ENCODE measurements at places on chromosomes 3 and 15.
A peak's percentile ranks its signal among the peaks of the same experiment; 100 is the strongest.

DNA sequence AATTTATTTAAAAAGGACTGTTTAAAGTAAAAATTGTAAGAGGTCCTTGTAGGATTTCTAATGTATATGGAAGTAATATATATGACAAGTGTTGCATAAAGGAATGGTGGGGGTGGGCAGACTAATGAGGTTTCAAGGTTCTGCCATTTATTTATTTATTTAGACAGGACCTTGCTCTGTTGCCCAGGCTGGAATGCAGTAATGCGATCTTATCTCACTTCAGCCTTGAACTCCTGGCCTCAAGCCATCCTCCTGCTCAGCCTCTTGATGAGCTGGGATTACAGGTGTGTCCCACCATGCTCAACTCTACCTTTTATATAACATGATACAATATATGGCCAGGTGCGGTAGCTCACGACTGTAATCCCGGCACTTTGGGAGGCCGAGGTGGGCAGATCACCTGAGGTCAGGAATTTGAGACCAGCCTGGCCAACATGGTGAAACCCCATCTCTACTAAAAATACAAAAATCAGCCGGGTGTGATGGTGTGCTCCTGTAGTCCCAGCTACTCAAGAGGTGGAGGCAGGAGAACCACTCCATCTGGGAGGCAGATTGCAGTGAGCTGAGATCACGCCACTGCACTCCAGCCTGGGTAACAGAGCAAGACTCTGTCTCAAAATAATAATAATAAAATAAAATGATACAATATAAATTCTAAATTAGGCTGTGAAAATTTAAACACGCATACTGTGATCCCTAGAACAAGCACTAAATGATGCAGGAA, 33.8 kb upstream of the IGF2BP2 start:
- DNase-seq: no peak

GRCh38 chr3:56884387-56884786, 82.6 kb upstream of the ARHGEF3 start:
- peak; percentile 16 for DNase-seq

- DNase-seq: no peak
Observed at GRCh38 chr15:94683902-94684301, 452.5 kb downstream of the MCTP2 start.

DNA sequence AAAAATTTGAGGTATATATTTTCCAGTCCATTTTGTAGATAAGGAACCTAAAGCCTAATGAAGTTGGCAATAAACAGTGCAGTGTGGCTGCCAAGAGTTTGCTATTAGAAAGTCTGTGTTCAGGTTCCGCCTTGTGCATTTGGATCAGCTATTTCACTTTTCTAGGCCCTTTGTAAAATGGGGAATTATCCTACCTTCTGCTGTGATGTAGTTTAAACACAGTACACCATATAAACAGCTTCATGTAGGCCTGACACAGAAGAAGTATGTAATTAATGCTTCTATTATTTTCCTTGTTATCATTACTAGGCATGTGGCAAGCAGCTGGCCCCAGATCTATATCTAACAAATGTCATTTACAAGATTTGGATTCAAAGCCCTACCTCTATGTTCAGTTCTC, 456.3 kb downstream of the GABRG3 start:
- no peak for DNase-seq

DNA sequence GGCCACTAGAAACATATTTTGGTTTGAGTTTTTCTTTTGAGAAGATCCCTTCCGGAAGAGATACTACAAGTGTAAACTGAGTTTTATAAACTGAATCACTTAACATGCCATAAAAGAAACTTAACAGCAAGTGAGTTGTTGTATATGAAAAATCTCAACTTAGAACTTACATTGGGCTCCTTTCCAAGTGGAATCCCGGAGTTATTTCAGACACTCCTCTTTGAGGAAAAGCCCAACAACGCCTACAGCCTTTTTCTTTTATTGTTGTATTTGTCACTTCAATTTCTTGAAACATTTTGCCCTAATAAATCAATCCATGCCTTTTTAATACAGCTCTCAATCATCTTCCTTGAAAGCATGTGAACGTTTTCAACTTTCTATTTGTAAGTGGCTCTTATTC, 137.3 kb downstream of the FEZF2 start:
- no peak for DNase-seq

- no peak for DNase-seq
Observed at GRCh38 chr15:41573396-41573795, 14.4 kb downstream of the TYRO3 start.

DNA sequence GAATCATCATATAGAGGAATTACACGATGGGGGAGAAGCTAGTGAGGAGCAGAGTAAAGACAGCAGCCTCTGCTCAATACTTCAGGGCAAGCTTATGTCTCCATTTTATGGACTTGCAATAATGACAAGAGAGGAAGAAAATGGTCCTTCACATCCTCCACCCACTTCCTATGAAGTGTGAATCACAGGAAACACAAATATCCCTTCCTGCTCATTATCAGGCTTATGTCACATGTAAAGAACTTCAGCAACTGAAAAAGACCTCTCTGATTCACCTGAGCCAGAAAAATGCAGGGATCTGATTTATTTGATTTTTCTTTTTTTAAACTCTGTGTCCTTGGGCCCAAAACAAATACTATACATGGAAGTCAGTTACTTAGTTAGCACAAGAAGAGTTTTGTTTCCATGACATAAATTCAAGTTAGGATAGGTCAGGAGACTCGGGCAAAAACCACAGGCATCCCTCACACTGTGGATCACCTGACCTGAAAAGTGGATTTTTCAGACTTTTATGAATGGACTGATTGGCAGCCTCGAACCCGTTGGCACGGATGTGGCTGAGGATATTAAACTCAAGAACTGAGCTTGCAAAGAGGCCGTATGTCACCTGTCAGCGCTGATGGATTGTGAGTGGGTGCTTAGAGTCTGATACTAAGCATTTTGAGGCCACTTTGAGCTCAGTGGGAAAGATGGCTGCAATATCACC, 620.8 kb upstream of the MDFIC2 start:
- DNase-seq: peak; percentile 34

GRCh38 chr3:55333923-55334322, 153.2 kb downstream of the WNT5A start:
- DNase-seq: peak; percentile 86

GRCh38 chr3:184873141-184873540, 61.2 kb downstream of the VPS8 start:
- no peak for DNase-seq

- no peak for DNase-seq
Observed at GRCh38 chr3:195403841-195404408, 38.9 kb downstream of the ACAP2 start.

GRCh38 chr15:85872125-85872524, 77.4 kb upstream of the KLHL25 start:
- DNase-seq: peak; percentile 9

GRCh38 chr3:142022381-142022780, 127.0 kb downstream of the TFDP2 start:
- DNase-seq: no peak

GRCh38 chr3:150874666-150875219, 30.5 kb downstream of the MINDY4B start:
- DNase-seq: no peak

GRCh38 chr15:83970295-83970890, 265.2 kb upstream of the GOLGA6L4 start:
- DNase-seq: peak; percentile 1

GRCh38 chr15:65724464-65725215, 67.5 kb downstream of the DENND4A start:
- no peak for DNase-seq

- DNase-seq: no peak
Observed at GRCh38 chr15:33148129-33148751, 46.3 kb downstream of the FMN1 start.

- DNase-seq: no peak
Observed at GRCh38 chr3:16284633-16285032, 19.6 kb downstream of the OXNAD1 start.

GRCh38 chr15:77027111-77027696, 32.3 kb downstream of the PSTPIP1 start:
- no peak for DNase-seq

DNA sequence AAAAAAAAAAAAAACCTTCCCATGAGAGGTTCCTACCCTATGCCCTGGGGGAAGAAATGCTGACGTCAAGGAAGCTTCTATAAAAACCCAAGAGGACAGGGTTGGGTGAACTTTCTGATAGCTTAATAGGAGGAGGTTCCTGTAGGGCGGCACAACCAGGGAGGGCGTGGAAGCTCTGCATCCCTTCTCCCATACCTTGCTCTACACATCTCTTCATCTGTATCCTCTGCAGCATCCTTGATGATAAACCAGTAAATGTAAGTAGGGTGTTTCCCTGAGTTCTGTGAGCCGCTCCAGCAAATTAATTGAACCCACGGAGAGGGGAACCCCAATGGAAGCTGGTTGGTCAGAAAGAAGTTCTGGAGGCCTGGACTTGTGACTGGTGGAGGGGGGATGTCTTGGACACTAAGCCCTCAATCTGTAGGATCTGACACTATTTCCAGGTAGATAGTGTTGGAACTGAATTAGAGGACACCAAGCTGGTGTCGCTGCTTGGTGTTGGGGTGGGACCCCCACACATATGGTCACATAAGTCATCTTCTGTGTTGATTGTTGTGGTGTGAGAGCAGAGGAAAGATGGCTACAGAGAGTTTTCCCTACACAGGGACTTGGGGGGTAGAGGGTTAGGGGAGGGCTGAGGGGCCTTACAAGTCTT, 91.5 kb downstream of the ST6GAL1 start:
- no peak for DNase-seq

DNA sequence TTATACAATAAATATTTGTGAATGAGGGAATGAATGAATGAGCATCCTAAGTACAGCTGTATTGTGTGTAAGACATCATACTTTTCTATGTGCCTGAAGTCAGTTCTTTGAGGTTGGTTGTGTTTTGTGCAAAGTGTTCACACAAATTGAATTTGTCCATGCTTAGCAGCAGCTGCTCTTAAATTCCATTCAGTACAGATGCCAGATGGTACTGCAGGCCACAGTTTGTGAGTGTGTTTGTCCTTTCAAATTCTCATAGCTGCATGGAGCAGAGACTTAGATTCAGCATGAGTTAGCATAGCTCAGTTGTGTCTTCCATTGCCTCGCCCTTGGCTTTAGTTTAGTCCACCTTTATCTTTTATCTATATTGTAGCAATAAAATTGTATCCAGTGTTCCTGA, 3.8 kb upstream of the ZNF385D start:
- no peak for DNase-seq

- DNase-seq: no peak
Observed at GRCh38 chr3:100386437-100387074, 14.3 kb downstream of the TOMM70 start.

- DNase-seq: peak; percentile 51
Observed at GRCh38 chr3:117011687-117012250, 302.2 kb downstream of the TUSC7 start.

DNA sequence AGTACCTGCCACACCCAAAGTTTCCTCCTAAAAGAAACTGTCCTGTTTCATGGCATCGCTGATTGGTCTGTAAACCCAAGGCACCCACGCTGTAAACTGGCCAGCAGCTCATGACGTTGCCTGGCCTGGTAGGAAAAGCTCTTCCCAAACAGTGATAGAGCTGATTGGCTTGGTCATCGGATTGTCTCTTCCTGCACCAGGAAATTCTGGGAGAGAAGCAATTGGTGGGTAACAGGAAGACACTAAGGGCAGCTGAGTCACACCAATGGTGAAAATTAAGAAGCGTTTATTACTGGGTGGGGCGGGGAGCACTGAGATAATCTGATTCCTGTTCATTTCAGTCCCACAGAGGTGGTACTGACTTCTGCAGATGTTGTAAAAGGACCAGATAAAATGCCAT, 31.0 kb downstream of the KLHL6 start:
- no peak for DNase-seq

GRCh38 chr3:127799476-127800222, 22.7 kb downstream of the MGLL start:
- DNase-seq: peak; percentile 97

DNA sequence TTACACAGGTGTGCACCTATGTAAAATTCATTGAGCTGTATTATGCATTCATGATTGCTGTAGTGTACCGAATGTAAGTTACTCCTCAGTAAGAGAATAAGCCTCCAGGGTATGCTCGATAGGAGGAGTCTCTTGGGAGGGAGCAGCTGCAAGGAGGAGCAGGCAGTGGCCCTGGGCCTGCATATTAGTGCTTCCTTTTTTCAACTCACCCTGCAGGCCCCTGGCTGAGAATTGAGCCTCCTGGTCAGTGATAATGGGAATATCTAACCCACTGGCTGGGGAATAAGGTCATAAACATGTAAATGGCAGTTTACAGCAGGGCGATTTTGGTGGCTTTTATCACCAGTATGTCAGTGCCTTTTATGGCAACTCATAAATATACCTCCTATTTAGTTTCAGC, 21.7 kb upstream of the SFMBT1 start:
- DNase-seq: no peak

Data from fibroblast of skin of right biceps (primary cell).